ENCODE measurements at places on chromosomes 5 and 9. TPM values are rescaled to one million over a fixed set of nuclear protein-coding genes. Genes with fewer than 3 reads are reported as not detected.

GRCh38 chr5:166768536-166768935, 1522.9 kb upstream of the WWC1 start:
- DNase-seq: no peak

- DNase-seq: no peak
Observed at GRCh38 chr5:174444479-174445188, 279.7 kb upstream of the MSX2 start.

The HTR4 gene
- 0.33 TPM for total RNA-seq

The GBGT1 gene
- total RNA-seq: 14.2 TPM

DNA sequence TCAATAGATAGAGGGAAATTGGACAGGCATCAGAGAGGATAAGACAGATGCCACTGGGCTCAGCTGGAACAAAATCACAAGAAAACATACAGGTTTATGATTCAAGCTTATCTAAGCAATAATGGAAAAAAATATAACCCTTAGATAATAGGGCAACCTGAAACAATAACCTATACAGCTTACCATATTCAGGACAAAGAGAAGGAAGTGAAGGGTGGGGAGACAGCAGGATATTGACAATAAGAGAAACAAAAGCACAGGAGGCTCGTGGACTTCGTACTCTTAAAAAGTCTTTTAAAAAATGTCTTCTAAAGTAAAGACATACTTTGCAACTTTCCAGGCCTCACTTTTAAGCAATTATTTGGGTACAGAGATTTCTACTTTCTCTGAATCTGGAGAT, 225.3 kb downstream of the NTRK2 start:
- DNase-seq: no peak

The SLC4A9 gene
- not detected for total RNA-seq

DNA sequence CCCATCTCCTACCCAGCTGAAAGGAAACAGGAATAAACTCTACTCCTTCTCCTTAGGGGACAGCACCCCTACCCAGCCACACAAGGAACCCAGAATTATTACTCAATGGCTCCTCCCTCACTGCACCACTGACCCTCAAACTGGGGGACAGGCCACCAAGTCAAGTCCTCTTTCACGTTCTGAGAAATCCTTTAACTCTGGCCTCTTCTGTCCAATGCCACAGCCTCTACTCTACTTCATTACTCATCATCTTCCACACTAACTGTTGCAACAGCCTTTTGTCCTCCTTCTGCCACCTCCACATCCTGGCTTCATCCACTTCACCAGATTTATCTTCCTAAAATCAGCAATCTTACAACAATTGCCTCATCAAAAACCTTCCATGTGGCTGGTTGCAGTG, 6.8 kb downstream of the TTC39B start:
- no peak for DNase-seq

DNA sequence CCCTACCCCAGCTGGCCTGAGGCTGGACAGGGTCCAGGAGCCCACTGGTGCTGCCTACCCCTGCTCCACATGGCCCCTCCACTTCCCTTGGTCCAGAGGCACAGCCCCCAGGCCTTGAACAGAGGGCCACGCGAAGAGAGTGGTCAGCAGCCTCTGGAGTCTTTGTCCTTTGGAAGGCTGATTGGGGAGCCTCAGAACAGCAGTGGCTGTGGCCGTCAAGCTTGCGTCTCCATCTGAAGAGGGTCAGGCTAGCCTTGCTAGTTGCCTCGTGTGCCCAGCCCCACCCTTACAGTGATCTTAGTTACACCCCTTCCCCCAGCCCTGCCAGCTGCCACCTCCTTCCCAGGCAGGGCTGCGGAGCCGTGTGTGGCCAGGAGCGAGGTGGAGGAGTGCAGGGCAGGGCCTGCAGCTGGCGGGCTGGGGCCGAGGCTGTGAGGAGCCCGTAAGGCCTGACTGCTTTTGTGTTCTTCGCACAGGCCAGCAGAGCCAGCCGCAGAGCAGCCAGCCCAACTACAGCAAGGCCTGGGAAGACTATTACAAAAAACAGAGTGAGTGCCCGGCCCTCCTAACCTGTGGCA, 30.1 kb upstream of the PRDM12 start:
- DNase-seq: peak; percentile 56

- no peak for DNase-seq
Observed at GRCh38 chr9:101677861-101678260, 60.6 kb downstream of the GRIN3A start.

The ESM1 gene
- total RNA-seq: 0.19 TPM

The ZNF454 gene
- 2.3 TPM for total RNA-seq

Measured in posterior vena cava (tissue), 2 donors.